ENCODE measurements at places on chromosomes 3 and 15.

- no peak for DNase-seq
Measured at GRCh38 chr3:42853056-42853455, 22.6 kb downstream of the CYP8B1 start.

GRCh38 chr3:151037746-151038477 is 47.6 kb upstream of the MED12L start:
- DNase-seq, result no peak

GRCh38 chr3:108428586-108428985 is 81.8 kb downstream of the MYH15 start:
- no peak for DNase-seq

- DNase-seq, result no peak
Measured at GRCh38 chr15:69538379-69538778, 85.8 kb downstream of the RPLP1 start.

DNA sequence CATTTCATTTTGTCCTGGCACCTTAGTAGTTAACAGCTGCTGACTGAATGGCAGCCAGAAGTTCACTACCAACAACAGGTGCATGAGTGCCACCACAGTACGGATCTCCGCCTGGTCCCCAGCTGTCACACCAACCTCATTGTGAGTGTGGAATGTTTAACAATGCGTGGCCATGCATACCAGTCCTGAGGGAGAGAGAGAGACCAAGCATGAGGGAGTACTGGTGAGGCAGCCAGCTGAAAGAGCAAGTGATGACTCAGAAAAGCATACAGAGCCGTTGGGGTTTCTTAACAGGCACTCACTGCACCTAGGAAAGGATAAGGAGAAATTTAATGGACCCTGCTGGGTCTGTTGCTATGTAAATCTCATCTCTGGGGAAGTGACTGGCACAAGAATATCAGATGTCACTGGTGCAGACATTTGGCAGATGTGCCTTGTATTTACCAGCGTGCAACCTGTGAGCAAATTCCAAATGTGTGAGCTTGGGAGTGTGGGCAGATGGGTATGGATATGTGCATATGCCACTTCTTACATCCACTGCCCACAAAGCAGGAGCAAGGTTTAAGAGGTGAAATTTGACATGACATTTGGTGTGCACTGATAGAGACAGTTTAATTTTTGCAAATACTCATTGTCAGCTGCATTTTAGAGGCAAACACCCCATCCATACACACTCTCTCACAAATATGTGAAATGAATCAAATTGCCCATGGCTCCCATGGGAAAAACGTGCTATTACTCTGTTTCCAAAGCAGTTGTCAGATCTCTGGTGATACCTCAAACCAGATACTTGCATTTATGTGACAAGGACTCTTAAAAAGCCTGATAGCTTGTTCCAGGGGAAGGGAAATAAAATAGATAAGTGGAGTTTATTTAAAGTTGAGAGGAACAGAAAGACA is 245.2 kb upstream of the ARPP21 start:
- no peak for DNase-seq

DNA sequence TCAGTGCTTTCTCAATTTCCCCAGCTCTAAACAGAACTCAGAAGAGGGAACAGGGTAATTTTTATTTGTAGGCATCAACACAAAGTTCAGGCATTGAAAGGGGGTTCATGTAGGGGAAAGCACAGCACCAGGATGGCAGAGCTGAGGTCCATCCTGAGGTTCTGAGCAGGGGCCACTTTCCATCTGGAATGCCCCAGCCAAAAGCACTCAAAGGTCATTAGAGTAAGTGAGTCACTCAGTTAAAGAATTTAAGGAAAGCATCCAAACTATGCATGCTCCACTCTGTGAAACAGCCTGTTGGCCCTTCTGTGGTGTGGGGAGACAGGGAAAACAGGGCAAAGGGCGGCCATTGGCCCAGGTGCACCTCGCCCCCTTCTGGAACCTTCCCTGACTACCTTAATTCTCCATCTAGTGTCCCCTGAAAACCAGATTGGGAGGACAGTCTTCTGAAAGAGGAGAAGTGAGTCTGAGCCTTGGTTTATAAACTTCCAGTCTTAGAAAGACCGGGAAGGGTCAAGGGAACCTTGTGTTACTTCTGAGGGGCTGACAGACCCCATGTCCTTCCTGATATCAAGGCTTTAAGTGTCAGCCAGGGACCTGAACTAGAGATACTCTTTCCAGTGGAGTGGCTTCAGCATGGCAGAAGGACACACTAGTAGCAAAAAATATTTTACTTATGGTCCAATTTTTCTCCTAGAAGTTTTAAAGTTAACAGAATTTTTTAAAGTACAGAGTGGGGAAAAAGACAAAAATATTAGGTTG is 133.3 kb downstream of the MYLK start:
- DNase-seq, result no peak

- no peak for DNase-seq
Measured at GRCh38 chr15:74449095-74449494, 11.9 kb downstream of the UBL7 start.

- no peak for DNase-seq
Measured at GRCh38 chr3:31096661-31097395, 202.4 kb upstream of the GADL1 start.

DNA sequence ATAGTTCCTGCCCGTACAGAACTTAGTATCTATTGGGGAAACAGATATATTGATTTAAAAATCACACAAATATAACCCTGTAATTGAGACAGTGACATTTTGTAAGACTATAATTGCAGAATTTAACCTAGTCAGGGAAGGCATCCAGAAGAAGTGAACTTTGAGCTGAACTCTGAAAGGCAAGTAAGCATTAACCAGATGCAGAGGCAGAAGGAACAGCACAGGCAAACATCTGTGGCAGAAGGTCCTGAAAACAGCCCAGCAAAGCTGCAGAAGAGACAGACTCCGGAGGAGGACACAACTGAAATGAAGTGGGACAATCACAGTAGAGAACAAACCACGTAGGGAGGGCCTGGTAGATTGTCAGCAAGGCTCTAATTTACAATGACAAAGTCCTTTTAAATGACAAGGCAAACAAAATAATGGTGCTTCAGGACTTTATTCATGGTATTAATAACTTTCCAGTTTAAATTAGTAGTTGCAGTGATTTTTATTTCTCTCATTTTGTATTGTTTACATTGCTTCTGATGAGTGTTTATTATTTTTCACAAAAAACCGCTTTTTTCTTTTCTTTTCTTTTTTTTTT is 14.5 kb downstream of the BCL2A1 start:
- no peak for DNase-seq

DNA sequence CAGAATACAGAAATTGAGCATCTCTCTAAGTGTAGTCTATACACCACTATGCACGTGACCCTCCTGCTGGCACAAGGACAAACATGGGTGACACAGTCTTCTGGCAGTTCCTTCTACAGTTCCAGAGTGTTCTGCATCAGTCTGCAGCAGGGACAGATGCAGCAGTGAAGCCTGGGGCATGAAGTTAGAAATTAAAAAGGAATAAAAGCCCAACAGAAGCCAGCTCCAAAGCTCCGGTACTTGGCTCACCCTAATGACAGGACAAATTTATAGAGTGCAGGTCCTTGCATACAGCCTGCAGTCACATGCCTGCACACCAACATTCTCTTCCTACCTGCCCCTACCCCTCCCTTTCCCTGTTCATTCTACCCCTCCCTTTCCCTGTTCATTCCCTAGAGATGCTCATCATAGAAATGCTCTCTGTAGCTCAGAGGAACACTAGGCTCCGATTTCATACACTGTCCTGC is 15.0 kb downstream of the UACA start:
- DNase-seq, result no peak

DNA sequence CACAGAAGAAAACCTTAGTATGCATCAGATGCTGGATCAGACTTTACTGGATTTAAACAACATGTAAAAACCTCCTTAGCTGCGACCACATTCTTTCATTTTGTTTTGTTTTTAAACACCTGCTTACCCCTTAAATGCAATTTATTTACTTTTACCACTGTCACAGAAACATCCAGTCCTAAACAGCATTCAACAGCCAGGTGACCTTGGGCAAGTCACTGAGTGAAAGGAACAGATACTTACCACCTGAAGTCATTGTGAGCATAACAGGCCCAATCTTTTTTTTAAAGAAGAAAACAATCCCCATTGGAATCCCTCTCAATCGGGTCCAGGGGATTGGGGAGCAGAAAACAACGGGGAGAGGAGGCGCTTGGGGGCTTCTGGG is 390 bp downstream of the STARD5 start:
- no peak for DNase-seq

DNA sequence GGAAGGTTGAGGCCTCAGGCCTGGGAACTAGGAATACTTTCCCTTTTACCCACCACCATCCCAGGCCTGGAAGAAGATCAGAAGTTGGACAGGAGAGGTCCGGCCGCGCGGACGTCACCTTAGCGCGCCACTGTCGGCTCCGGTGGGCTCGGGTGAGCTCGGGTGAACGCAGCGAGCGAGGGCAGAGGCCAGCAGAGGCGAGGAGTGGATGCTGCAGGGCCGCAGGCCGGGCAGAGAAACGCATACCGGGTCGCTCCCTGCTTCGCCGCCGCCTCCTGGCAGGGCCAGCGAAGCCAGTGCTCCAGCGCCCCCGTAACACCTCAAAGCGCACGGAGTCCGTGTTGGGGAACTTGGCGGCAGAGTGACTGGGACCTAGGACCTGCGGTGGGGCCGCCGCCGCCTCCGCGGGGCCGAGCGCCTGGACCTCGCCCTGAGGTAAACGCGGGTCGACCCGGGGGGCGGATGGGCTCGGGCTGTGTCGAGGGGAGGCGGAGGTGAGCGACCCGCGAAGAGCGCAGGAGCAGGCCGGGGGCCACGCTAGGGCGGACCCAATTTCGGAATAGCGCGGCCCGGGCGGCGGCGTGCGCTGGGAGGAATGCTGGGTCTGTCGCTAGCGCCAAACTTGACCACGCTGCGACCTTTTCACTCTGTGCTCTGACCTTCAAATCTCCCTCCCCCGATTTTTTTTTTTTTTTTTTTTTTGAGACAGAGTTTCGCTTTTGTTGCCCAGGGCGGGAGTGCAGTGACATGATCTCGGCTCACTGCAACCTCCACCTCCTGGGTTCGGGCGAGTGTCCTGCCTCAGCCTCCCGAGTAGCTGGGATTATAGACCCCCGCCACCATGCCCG is 1.6 kb downstream of the CYP11A1 start:
- peak; percentile 21 for DNase-seq

- DNase-seq, result no peak
Measured at GRCh38 chr3:134749802-134750553, 45.1 kb upstream of the EPHB1 start.

DNA sequence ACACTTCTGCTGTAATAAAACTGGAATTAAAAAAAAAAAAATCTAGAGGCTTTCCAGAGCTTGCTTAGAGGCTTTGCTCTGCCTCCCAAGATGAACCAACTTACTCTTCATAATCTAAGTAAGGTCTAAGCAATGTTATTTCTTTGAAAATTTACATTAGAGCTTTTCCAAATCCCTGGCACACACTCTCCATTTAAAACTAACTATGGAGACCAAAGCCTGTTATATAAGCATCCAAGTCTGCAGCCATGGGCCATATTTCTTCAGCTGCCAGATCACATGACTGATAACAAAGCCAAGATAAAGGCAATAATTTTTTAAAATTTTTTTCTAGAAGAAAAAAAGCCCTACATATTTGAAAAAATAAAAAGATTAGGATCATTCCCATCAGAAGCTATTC is 55.0 kb upstream of the ARHGEF3 start:
- DNase-seq, result no peak

DNA sequence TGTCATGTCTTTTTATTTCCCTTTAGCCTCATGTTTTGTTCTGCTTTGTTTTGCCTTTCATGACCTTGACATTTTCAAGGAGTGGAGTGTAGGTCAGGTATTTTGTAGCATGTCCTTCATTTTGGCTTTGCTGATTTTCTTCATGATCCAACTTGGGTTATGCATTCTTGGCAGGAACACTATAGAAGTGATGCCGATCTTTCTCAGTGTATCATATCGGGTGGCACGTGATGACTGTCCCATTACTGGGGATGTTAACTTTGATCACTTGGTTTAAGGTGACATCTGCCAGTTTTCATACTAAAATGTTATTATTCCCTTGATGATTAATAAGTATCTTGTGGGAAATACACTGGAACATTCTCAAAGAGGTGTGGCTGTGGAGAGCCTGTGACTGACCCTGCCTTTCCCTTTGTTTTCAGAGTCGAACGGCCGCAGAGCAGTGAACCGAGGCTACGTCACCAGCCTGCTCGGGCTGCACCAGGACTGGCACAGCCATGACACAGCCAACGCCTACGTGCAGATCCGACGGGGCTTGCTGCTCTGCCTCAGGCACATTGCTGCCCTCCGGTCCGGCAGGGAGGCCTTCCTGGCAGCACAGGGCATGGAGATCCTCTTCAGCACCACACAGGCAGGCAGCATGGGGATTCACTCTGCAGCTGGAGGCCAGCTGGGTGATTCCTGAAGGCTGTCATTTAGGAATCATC is 167.7 kb downstream of the AGBL1 start:
- no peak for DNase-seq

DNA sequence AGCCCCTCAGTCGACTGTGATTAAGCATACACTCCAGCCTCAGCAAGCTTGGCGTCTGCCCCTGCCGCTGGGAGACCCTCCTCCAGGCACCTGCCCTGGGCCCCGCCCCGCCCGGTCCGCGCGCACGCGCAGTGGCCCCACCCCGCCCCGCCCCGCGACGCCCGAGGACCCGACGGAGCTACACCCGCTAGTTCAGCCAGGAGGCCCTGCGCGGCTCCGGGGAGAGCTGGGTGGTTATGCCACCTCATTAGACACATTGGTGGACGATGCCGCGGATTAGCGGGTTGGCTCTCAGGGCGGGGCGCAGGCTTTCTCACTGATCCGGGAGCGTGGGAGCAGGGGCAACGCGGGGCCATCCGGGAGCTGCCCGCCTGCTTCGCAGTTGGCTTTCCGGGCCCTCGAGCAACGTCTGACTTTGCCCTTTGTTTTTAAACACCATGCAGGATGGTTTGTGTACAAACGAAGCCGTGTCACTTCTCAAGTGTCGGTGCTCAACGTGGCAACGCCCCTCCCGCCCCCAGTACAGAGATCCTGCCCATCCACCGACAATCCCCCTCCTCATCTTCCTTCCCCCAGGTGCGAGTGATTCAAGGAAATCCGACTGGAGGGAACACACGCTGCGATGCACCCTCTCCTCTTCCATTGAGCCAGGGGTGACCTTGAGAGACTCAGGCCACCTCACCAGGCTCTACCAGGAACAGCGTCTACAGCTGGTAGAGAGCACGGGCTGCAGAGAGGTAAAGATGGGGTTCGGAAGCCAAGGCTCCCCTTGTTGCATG is 109.3 kb downstream of the SHQ1 start:
- DNase-seq, result peak; percentile 88

GRCh38 chr3:124351430-124352148 is 359.7 kb upstream of the ROPN1 start:
- DNase-seq, result no peak

GRCh38 chr3:175890066-175890465 is 1030.9 kb downstream of the NAALADL2 start:
- DNase-seq, result no peak

DNA sequence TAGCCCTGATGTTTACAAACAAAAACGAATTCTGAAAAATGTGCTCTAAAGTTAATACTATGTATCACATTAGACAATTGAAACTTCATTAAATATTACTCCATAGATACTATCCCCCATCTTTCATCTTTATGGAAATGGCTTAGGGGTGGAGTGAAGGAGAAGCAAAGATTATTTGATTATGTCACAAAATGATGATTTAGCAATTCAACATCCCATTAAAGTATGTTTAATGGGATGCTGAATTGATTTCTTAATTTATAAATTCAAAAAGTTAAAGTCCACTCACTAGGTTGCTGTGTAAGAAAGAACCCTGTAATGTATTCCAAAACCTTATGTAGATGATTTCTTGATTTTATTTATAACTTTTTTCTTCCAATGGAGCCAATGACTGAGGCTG is 201.1 kb downstream of the WDR72 start:
- DNase-seq, result no peak

GRCh38 chr15:35118960-35119359 is 33.9 kb upstream of the NANOGP8 start:
- DNase-seq, result no peak

- no peak for DNase-seq
Measured at GRCh38 chr15:66188464-66188863, 65.1 kb downstream of the MEGF11 start.
